ENCODE measurements at places on chromosomes 1 and 21. TPM values are rescaled to one million over a fixed set of nuclear protein-coding genes. Genes with fewer than 3 reads are reported as not detected.

Gene PGBD5
- total RNA-seq = under 0.01 TPM

Gene PROK1
- total RNA-seq = not detected

Gene RIPK4
- under 0.01 TPM for total RNA-seq

Gene GJA9
- total RNA-seq = not detected

Gene C1orf185
- total RNA-seq = not detected

Gene PLA2G2D
- not detected for total RNA-seq

Gene CCDC28B
- total RNA-seq = 21.6 TPM

Gene DMRTB1
- total RNA-seq = not detected

Gene MFSD2A
- 2.8 TPM for total RNA-seq

Gene SYNC
- 80.6 TPM for total RNA-seq

Gene LRRC52
- total RNA-seq = not detected

Gene MYOM3
- 0.12 TPM for total RNA-seq

Gene BRWD1
- total RNA-seq = 20.9 TPM

Gene ZMYND12
- total RNA-seq = 3.8 TPM

Gene PDC
- not detected for total RNA-seq

Gene KDF1
- total RNA-seq = not detected

Gene MAP1LC3C
- total RNA-seq = 1.9 TPM

Gene RSPH1
- 0.23 TPM for total RNA-seq

Gene THEM5
- not detected for total RNA-seq

Gene EPHX1
- 72.3 TPM for total RNA-seq

Gene PRR9
- total RNA-seq = not detected

Gene OR10Z1
- not detected for total RNA-seq

Gene CLDN8
- not detected for total RNA-seq

Gene FOXD2
- total RNA-seq = 2.2 TPM

Gene ALPL
- total RNA-seq = 4.0 TPM

Gene VCAM1
- 5.4 TPM for total RNA-seq

Gene RYR2
- total RNA-seq = 0.09 TPM

Gene HAO2
- not detected for total RNA-seq

Gene VASH2
- 5.0 TPM for total RNA-seq
